Stimulated activated naive CD4-positive, alpha-beta T cell treated with Interleukin-2 at 50 U/mL for 16 hours (primary cell): ENCODE measurements at places on chromosomes 3 and 15.

DNA sequence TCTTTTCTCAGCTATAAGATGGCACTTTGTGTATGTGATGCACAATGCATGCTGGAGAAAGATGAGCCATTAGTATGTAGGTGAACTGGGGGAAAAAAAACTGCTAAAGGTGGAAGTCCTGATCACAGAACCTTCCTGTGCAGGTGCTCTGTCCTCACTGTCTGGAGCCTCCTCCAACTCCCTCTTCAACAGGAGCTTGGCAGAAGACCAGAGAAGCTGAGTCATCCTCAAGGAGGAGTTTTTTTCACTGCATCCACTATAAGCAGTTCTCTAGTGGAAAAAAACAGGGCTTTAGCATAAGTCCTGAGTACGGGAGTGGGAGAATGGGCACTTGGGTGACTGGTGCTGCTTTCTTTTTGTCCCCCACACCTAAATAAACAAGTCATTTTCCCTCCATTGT is 168.4 kb upstream of the CADPS start:
- DNase-seq: no peak

DNA sequence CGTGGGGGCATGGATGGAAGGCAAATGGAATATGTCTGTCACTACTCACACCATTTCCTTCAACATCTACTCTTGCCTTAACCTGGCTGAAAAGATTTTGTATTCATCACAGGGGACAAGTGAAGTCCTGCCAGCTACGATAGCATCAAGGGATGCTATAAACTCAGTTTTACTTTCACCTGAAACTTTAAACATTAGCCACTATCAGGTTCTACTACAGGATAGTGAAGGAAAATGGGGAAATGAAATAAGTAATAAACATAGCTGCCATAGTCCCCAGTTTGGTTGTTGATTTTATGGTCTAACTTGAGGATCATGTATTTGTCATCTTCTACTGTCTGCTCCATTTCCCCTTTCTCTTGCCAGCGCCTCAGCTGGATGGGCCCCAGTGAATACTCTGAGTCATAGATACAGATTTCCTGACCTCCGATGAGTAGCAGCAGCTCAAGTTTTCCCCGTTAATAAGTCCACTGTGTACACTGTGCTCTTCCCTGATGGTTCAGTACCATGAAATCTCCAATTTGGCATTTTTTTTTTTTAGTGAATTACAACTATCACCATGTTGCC is 338.2 kb upstream of the SLCO3A1 start:
- no peak for DNase-seq

DNA sequence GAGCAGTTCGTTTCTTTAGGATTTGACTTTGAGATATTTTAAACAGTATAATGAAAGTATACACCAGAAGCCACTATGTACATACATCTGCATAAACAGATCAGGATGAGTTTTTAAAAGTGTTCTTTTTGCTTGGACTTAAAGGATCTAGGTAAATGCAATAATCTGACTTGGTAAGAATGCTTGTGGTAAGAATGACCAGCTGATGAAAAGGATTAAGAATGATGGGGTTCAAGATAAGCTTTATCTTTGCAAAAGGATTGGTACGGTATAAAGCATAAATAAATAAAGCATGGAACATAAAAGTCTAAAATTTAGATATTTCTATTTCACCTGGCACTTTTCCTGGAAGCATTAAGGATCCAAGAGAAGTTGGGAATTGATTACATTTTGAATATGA is 9.8 kb upstream of the MME start:
- no peak for DNase-seq

GRCh38 chr15:48266024-48266689 is 60.1 kb downstream of the SLC12A1 start:
- no peak for DNase-seq

- peak; percentile 91 for DNase-seq
These were observed at the start of gene NDUFAF3 for GRCh38 chr3:49021813-49022687. NDUFAF3 (plus strand) TSS chr3:49022121; CDS start chr3:49022145, 24 bp downstream.

DNA sequence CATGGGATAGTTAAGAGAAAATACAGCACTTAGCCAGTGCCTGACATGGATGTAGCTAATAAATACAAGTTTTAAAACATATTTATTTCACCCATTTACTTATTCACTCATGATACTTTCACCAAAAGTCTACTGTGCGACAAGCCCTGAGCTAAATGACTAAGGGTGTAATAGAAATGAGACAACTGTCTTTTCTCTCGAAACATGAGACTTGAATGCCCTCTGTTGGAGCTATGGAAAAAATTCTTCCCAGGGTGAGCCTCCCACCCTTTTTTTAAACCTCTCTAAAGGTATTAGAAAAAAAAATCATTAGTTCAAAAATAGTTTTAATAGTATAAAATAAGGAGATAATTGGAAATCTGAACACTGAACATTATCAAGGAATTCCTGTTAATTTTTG is 24.3 kb upstream of the RPL14 start:
- DNase-seq: no peak

DNA sequence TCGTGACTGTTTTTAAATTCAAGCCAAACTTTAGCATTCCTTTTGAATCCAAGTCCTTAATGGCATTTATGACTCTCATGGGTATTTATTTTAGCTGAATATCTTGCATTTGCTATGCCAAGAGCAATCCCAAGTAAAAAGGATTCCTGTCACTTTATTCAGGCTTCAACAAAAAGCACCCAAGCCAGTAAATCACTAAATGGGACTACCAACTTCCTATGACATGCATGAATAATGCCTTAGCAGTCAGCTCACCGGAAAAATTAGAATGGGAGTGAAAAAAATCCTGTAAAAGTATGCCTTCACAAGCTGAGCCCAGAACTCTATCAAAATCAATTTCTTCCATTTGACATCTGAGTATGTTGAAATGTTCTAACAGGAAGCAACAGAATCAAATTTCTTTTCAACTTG is 1297.9 kb downstream of the ROBO2 start:
- no peak for DNase-seq

- DNase-seq: no peak
These were observed 55.8 kb downstream of the LPP start for GRCh38 chr3:188209740-188210139.

DNA sequence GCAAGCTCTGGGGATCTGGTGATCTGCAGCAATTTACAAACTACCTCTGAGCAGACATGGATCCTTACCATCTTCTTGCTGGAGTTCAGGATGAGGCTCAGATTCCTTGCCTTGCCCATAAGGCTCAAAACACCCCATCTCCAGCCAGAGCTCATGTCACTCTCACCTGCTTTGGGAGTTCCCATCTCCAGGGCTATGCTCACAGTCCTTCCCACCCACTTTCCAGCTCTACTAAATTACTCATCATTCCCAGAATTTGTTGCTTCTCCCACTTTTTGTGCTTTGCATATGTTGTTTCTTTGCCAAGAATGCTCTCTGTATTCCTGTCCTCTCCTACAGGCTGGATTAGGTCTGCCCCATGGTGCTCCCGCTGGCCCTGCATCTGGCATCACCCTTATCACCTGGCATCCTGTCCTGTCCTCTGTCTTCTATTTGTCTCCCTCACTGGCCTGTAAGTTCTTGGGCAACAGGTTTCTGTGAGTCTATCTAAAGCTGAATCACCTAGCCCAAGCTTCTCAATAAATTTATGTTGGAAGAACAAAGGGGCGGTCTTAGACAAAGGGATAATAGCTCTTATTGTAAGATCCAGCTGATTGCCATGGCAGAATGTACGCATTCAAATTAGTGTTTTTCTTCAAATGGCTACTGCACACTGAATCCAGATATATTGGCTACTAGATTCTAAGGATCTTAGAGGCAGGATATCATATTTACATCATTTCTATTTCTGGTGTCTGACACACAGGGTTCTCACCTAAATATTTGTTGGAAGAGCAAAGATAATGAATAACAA is 179.2 kb downstream of the CLSTN2 start:
- no peak for DNase-seq
